ENCODE measurements at places on chromosomes 1 and 21.

- DNase-seq: peak; percentile 82
Observed at GRCh38 chr1:208159555-208160258, 84.5 kb downstream of the PLXNA2 start.

DNA sequence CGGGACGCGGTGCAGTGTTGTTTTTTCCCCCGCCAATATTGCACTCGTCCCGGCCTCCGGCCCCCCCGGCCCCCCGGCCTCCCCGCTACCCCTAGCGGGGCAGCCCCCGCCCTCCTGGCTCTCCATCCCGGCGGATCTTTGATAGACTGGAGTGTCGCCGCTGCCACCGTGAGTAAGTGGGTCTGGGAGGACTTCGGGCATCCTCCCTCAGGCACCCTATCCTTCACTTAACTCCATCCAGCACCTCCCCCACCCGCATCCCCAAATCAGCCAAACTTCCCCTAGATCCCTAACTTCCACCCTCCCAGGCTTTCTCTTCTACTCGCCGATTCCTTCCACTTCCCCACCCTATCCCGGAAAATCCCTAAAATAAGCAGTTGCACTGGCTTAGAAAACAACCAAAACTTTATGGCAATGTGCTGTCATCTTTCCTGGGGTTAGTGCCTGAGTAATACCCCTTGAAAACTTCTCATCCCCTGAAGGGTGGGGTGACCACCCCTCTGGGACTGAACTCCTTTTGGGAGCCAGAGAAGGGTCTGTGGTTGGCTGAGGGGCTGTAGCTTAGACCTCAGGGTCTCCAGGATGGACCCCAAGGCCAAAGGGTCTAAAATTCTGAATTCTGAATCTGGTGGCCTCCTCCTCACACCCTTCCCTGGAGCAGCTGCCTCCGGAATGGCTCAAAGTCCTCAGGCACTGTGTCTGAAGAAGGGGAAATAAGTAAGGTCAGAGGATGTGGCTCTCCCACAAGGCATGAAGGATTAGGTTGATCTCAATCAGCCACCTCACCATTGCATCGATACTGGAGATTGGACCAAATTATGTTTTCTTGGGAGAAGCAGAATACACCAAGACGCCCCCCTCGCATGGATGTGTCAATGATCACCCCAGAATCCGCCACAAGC lies 12.2 kb downstream of the THBS3 start:
- DNase-seq: no peak

DNA sequence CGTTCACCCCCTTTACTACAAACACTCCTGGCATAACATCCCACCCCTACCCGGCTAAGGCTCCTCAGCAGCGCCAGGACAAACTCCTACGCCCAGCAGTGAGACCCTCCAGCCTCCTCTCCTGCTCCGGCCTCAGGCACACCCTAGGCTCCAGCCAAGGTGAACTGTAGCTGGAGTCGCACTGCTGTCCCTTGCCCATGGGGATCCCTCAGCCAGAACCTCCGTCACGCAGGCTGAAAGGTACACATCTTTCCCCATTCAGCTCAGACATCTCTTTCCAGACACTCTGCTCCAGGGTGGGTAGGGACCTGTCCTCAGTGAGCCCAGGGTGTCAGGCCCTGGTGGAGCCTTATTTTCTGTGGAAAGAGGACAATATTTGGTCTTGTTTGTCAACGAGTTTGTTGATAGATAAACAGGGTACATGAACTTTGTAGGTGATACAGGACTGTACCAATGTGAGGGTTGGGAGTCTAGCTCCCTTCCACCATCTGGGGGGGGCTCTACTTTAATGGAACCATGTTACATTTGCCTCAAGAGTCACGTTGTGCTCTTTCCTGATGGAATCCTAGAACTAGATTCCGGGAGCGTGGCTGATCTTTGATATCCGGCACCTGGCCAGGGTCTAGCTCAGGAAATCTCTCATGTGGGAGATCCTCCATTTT lies 56.5 kb upstream of the SSBP3 start:
- DNase-seq: no peak

GRCh38 chr1:2987773-2988172 lies 33.5 kb upstream of the ACTRT2 start:
- DNase-seq: no peak

DNA sequence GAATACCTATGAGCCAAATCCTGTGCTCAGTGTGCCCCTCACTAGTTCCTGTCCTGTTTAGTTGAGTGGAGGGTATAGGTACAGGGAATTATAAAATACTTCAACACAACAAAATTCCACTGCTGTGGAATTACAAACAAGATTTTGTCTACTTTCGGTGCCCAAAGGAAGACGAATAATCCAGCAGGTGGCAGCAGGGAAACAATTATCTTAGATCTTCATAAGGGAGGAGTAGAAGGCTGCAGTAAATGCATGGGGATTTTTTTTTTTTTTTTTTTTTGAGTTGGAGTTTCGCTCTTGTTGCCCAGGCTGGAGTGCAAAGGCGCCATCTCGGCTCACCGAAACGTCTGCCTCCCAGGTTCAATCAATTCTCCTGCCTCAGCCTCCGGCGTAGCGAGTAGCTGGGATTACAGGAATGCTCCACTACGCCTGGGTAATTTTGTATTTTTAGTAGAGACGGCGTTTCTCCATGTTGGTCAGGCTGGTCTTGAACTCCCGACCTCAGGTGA lies 2.0 kb upstream of the PIP5K1A start:
- DNase-seq: peak; percentile 90
